ENCODE measurements at places on chromosomes 1 and 21. TPM values are rescaled to one million over a fixed set of nuclear protein-coding genes. Genes with fewer than 3 reads are reported as not detected.

AADACL4 gene
- not detected for total RNA-seq

CCDC185 gene
- total RNA-seq = not detected

ANXA9 gene
- 5.6 TPM for total RNA-seq

RIPK4 gene
- 0.09 TPM for total RNA-seq

OBSCN gene
- 18.3 TPM for total RNA-seq

TPRG1L gene
- total RNA-seq = 35.4 TPM

S100A16 gene
- 58.4 TPM for total RNA-seq

PIGR gene
- 0.49 TPM for total RNA-seq

LRRC8C gene
- total RNA-seq = 19.6 TPM

ARTN gene
- 0.94 TPM for total RNA-seq

ADGRL4 gene
- 50.1 TPM for total RNA-seq

SPATA45 gene
- 0.80 TPM for total RNA-seq

PRUNE1 gene
- 22.6 TPM for total RNA-seq

DNA sequence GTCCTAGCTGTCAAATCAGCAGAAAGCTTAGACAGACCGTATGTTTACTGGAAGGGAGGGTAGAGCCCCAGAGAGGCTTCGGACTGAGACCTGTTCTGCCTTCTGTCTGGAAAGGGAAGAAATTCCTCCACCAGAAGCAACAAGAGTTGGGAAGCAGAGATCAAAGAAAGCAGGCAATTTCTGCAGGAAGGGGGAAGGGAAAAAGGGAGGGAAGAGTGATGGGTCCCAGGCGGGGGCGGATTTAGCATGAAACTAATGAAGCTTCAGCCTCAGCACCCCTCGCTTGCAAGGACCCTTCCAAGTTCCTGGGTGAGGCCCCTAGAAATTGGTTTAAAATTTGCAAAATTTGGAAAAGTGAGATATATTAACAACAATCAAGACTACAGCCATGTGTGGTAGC lies 26.6 kb upstream of the FAM20B start:
- no peak for DNase-seq

DNA sequence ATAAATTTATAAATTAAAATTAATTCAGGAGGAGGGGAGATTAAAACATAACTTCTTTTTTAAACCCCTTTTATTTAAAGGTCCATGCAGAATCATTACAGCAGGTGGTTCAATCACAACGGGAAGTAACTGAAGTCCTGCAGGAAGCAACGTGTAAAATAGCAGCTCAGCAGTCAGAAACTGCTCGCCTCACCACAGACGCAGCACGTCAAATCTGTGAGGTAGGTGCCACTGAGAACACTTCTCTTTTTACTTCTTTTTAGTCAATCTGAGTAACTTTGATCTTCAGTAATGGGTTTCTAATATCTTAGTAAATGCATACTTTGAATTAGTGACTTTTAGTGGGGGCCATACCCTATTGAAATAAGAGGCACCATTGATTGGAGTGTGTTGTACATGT lies 87.0 kb downstream of the CEP350 start:
- no peak for DNase-seq

- DNase-seq = no peak
Measured at GRCh38 chr1:29239142-29239541, 2.8 kb downstream of the PTPRU start.

- DNase-seq = no peak
Measured at GRCh38 chr1:223508796-223509195, 115.6 kb downstream of the CCDC185 start.

GRCh38 chr1:228842094-228842775 lies 107.0 kb downstream of the RHOU start:
- no peak for DNase-seq

- DNase-seq = peak; percentile 55
Measured at GRCh38 chr1:154988058-154988954, 5.1 kb upstream of the LENEP start.

GRCh38 chr1:85319931-85320330 lies 43.5 kb upstream of the BCL10 start:
- DNase-seq = no peak

DNA sequence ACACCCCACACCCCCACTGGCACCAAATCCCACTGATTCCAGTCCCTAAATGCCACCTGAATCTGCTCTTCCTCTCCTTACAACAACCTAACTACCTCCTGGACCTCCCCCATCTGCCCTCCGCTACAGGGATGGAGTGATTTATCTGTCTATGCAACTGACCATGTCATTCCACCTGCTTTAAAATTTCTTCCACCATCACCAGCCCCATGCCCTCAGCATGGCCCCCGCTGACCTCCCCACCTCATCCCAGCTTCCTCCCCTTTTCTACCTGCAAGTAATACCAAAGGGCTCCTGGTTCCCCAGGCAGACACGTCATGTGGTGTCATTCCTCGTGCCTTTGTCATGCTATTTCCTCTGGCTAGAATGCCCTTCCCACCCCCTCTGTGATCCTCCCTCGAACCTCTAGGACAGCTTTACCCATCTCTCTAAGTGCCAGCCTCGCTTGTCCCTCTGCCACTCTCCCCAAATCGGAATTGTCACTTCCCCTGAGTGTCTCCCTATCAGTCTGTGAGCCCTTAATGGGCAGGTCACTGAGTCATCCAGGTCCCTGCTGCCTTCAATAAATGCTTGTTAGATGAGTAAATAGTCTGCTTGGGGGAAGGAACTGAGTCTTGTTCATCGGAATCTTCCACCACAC lies 3.7 kb downstream of the GJB4 start:
- no peak for DNase-seq

DNA sequence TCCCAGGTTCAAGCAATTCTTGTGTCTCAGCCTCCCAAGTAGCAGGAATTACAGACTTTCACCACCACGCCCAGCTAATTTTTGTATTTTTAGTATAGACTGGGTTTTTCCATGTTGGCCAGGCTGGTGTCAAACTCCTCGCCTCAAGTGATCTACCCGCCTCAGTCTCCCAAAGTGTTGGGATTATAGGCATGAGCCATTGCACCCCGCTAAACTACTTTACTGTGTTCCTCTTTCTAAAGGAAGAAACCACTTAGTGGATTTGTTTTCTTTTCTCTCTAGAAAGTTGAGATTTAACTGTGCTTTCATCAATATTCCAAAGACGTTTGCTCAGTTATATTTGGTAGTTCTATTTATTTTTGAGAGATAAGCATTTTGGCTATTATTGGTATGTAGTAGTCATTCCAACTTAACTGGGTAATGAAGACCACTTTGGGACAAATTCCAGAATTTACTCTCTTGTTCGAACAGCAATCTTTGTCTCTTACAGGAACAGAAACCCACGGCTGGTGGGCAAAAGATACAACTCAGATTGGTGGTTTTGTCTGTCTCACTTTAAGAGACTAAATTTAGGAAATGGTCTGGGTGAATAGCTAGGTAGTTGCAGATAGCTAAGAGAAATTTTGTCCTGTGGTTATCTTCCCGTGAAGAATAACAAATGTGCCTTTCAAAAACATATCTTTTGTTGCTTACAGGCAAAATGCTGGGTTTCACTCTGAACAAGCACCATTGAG lies 103.5 kb upstream of the CD55 start:
- DNase-seq = no peak

DNA sequence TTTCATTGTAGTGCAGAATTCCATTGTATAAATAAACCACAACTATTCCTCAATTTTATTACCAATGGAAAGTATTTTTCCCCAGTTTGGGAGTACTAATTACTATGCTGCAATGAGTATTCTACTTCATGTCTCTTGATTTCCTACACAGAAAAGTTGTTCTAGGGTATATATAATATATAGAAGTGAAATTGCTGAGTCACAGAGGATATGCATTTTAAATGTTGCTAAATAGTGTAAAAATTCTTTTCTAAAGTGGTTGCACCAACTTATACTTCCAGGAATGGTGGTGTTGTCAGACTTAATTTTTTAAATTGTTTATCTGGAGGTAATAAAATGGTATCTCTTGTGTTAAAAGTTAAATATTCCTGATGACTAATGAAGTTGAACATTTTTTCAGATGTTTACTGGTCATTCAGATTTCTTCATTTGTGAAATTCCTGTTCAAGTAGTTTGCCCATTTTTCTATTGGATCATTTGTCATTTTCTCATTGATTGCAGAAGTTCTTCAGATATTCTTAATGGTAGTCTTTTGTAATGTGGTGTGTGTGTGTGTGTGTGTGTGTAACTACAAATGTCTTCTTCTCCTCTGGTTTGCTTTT lies 19.1 kb upstream of the MYOG start:
- DNase-seq = no peak

GRCh38 chr1:206471415-206471801 lies 1.1 kb downstream of the IKBKE start:
- no peak for DNase-seq

GRCh38 chr1:153711026-153711425 lies 16.8 kb upstream of the INTS3 start:
- no peak for DNase-seq

GRCh38 chr1:50562106-50562505 lies 138.9 kb upstream of the DMRTA2 start:
- no peak for DNase-seq

DNA sequence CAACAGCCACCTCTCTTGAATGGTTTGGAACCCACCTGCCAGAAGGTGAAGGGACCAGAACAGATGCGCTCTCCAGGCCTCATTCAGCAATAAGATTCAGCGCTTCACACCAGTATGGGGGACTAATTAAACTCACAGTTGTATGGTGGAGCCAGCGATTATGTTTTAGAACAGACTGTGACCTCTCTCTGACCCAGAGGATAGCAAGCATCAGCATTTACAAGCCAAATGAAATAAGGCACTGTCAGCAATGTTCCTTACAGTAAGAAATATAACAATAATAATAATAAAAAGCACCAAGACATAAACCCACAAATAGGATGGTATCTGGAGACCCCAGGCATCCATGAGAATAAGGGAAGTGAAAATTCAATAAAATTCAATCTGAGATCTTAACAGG lies 6.9 kb upstream of the CDC42BPA start:
- no peak for DNase-seq

- DNase-seq = no peak
Measured at GRCh38 chr1:109827986-109828385, 64.3 kb upstream of the EPS8L3 start.

DNA sequence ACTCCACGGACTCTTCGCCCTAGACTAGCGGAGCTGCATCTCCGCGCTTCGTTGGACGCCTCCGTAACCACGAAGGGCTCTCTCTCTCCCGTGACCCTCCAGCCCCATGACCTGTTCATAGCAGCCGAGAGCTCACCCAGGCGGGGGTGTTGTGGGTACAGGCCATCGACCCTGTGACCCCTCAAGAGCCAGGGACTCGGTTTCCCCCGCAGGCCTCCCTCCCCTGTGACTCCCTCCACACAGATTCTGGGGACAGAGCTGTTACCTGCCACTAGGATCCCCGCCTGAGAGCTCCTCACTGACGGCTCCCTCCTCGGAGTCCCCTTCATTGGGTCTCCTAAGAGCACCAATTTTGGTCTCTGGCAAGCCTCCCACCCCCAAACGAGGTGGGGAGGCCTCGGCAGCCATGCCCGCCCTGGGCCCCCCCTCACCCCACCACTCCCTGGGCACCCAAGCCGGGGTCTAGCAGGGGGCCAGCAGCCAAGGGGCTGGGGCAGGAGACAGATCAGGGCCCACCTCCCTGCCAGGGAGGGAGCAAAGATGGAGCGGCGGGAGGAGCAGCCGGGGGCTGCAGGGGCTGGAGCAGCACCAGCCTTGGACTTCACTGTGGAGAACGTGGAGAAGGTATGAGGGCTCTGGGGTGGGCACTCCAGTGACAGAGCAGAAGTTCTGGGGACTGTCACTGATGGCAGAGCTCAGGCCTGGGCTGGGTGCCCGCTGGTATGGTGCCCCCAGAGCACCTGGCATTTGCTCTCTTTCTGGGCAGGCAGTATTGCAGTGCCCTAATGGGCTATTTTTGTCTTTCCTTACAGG lies 517 bp downstream of the IPO13 start:
- no peak for DNase-seq

- no peak for DNase-seq
Measured at GRCh38 chr1:205928317-205928716, 14.9 kb downstream of the SLC26A9 start.

DNA sequence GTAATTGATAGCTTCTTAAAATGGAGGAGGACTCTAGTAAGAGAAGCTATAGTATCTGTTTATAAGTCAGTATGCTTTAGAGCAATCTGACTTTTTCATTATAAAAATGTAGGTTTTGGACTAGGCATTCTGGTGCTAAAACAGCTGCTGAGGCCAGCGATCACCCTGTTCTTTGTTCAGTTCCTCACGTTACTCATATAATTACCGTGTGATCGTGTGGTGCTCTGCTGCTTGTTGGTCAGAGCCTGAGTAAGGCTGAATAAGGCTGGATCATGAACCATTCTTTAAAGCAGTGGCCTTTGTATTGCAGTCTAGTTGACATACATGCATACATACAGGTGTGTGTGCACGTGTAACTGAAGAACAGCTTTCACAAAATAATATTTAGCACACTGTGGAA lies 25.2 kb downstream of the CDC42 start:
- DNase-seq = no peak
